ENCODE measurements at places on chromosomes 7 and 10.

GRCh38 chr7:150648353-150649079 lies 16.3 kb upstream of the GIMAP6 start:
- DNase-seq = no peak

DNA sequence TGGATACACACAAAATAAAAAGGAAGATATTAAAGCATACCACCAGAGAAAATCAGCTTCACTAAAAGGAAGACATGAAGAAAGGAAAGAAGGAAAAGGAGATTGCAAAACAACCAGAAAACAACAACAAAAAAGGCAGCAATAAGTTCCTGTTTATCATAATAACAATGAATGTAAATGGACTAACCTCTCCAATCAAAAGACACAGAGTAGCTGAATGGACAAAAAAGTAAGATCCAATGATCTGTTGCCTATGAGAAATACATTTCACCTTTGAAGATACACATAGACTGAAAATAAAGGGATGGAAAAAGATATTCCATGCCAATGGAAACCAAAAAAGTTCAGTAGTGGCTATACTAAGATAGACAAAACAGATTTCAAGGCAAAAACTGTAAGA lies 30.3 kb upstream of the FAM171A1 start:
- DNase-seq = no peak

DNA sequence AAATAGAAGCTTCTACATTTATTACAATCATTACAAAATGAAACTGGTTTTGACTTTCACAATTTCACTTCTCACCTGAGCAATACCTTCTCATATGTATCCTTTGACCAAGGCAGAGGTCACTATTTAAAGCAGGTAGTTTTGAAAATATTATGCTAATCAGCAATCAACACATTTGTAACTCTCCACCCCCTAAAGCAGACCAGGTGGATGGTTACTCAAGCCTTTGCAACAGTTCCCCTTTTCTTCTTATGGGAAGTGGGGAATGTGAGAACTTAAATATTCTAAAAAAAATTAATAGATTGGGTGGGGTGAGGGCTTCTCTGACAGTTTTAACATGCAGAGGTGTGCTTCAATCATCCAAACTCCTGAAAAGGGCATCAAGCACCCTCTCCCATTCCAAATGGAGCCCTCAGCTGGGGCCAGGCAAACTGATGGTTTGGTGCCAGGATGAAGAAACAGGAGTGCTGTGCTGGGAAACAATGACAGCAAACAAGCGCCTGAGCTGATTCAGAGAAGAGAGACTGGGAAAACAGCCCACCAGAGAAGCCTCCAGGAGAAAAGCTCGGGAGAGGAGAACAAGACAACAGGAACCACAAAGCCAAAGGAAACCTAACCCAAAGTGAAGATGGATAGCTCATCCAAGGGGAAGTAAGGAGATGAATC lies 17.1 kb downstream of the RAPGEF5 start:
- DNase-seq = no peak

DNA sequence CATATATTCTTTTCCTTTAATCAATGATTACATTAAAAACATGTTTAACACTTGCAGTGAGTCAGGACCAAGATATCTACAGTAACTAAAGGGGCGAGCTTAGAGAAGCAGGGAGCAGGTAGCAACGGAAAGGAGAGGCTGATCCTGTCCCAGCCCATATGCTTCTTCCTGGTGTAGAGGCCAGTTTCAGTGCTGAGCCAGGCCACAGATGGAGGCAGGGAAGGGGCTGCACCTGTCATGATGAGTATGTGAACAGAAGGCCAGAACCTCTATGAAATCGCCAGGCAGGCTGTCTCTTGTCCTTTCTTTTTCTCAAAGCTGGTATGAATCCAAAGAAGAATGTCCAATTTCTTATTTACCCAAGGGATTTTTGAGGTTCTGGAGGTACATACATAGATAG lies 16.3 kb downstream of the REEP3 start:
- DNase-seq = no peak
